ENCODE measurements at places on chromosomes 5 and 9.

DNA sequence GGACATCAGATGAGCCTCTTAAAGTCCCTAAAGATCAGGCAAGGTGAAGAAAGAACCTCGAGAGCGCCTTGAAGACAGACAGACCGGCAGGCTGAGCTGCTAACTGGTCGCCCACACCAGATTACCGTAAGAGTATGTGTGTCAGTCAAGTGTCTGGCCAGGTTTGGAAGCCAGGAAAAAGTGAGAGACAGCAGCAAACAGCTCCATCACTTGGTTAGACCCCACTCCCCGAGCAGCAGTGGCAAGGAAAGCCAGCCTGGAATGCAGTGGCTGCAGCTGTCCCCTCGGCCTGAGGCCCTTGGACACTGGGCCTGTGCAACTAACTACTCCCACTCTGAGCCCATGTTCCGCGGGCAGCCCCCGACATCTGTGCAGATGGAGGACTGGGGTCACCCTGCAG is 214.1 kb downstream of the DIRAS2 start:
- no peak for DNase-seq

GRCh38 chr9:19922476-19923118 is 133.8 kb upstream of the SLC24A2 start:
- DNase-seq, result peak; percentile 15

DNA sequence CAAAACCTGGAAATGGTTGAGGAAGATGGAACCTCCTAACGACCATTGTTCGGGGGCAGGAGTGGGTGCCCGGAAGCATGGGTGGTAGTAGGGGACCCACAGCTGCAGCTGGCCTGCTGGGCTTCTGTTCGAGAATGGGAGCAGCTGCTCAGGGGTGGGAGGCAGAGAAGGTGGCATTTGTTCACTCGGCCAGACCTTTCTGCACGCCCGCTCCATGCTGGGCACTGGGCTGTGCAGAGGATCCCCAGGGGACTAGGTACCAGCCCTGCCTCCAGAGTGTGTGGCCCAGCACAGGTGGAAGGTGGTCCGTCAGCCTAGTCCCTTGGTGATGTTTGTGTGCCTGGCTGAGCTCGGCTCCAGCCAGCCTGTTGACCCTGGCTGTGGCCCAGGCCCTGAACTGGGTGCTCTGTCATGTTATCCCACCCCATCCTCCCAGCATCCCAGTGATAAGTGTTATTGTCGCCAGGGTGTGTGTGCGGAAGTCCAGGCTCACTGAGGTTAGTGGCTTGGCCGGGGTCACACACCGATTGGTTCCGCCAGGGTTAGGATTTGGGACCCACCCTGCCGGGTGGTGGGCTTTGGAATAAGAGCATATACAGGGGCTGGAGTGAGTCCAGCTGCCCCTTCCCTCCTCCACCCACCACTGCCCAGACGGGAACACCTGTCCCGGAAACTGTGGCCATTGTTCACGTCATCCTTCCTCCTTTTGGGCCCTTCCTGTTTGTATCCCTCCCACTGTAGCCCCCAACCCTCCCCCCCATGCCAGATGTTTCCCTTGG is 4.8 kb downstream of the N4BP3 start:
- no peak for DNase-seq

- no peak for DNase-seq
Measured at GRCh38 chr5:134101686-134102439, 12.6 kb upstream of the TCF7 start.

- DNase-seq, result no peak
Measured at GRCh38 chr5:181053488-181054121, 13.5 kb downstream of the BTNL9 start.

- DNase-seq, result peak; percentile 23
Measured at GRCh38 chr5:36878392-36879082, 2.0 kb downstream of the NIPBL start.

DNA sequence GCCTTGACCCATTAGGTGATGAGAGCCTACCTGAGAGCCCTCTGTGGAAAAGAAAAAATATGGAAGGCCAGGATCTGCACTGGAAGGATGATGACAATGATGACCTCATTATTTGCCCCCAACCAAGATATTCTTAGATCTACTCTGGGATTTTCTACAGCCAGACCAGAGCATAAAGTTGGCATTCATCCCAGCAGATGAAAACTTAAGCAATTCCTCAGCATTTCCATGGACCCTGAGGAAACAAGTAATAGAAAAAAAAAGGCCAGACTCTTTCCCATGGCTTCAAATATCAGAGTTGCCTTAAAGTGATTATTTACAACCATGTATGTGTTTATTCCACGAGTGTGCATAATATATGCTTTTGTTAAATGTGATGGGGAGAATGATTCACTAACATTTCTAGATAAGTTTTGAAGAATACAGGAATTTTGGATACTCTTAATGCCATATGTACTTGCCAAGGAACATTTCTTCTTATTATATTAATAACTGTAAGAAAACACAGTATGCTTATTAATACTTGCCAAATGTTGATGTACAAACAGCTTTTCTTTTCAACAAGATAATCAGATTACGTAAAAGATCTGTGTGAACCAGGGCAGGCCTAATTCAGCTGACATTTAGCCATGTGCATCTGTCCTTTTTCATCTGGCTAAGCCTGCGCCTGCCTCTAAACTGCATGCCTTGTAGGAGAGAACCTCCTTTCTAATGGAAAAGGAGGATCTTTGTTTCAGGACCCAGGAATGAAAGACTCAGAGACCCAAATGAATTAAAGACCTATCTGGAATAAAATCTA is 94.8 kb downstream of the ARRDC3 start:
- DNase-seq, result no peak

- DNase-seq, result no peak
Measured at GRCh38 chr5:10490927-10491672, 49.4 kb downstream of the ROPN1L start.

DNA sequence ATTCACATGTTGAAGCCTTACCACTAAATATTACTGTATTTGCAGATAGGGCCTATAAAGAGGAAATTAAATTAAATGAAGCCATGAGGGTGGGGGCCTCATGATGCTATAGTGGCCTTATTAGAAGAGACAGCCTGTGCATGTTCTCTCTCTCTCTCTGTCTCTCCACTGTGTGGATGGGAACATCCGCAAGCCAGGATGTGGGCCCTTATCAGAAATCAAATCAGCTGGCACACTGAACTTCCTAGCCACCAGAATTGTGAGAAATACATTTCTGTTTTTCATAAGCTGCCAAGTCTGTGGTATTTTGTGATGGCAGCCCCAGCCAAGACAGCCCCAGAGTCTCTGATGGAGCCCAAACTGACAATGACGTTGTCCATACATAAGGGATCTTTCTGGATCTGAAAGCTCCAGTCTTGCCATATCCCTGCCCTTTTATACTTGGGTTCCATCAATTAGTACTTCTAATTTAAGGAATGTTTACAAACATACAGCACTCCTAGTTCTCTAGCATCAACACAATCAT is 300.5 kb upstream of the ATP10B start:
- DNase-seq, result no peak

- no peak for DNase-seq
Measured at GRCh38 chr9:114580609-114581193, 6.9 kb upstream of the ATP6V1G1 start.

GRCh38 chr5:166726406-166726805 is 1565.0 kb upstream of the WWC1 start:
- no peak for DNase-seq

DNA sequence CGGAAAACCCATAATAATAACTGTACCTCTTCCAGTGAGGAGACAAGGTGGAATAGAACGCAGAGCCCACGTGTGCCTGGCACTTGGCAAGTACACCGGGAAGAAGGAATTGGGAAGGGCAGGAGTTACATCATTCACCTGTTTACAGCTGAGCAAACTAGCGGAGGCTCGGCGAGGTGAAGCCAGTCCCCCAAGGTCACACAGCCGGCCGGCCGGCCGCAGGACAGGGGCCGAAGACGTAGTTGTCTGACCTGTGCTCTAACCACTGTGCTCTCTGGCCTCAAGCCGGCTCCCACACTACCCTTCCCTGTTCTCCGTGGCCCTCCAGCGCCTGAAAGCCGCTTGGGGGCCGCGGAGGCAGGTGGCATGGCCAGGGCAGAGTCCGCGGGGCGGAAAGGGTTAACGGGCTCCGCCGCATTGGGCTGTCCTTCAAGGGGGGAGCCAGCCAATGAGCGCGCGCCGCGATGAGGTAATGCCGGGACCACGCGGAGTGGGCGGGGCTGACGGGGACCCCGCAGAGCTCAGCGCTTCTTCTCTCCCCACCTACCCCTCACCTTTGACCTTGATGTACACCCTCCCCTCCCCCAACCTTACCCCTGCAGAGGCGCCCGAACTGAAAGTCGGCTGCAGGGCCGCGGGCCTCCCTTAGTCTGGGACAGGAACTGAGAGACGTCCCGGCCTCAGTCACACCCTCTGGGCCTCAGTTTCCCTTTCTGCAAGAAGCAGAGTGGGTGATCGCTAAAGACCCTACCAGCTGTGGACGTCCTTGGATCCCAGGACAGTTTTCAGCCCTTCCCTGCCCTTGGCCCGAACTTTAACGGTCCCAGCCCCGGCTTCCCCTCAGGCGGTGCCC is 125.1 kb downstream of the C9orf50 start:
- peak; percentile 65 for DNase-seq

DNA sequence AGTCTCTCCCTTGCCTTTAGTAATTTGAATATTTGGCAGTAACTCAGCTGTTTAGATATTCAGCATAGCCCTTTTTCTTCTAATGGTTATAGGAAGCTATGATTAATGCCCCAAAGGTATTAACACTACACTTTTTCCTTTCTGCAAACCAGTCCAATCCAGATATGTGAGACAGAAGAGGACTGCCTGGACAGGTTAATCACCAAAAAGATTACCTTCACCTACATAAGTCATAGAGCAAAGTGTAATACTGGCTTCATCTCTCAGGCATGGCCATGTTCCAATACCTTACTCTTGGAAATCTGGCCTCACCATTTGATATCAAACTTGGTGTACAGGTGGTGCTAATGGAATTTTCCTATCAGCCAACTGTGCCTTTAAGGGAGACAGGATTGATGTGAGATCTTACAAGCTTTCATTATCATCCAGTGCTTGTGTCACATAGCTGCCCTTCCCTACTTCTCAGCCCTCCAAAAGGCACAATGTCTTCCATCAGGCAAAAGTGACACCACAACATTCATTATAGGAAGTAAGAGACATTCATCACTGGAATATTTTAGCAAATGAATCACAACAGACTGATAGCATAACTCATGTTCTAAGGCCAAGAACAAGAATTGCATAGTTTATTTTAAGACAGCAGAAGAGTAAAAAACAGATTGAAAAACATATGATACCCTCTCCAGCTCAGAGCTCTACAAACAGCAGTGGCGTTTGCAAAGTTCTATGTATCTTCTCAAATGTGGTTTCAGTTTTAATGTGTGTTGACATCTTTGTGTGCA is 91.2 kb upstream of the PAM start:
- no peak for DNase-seq

- no peak for DNase-seq
Measured at GRCh38 chr9:18143073-18143745, 330.7 kb upstream of the ADAMTSL1 start.

- no peak for DNase-seq
Measured at GRCh38 chr5:149581192-149581861, at the start of gene ARHGEF37. ARHGEF37 (plus strand) TSS chr5:149581498; CDS start chr5:149597770, 16,272 bp downstream.

- no peak for DNase-seq
Measured at GRCh38 chr9:111198936-111199335, 131.1 kb downstream of the OR2K2 start.
